ENCODE measurements at places on chromosomes 11 and 22.

GRCh38 chr22:31615491-31615860, 46.5 kb downstream of the PISD start:
- DNase-seq: no peak

DNA sequence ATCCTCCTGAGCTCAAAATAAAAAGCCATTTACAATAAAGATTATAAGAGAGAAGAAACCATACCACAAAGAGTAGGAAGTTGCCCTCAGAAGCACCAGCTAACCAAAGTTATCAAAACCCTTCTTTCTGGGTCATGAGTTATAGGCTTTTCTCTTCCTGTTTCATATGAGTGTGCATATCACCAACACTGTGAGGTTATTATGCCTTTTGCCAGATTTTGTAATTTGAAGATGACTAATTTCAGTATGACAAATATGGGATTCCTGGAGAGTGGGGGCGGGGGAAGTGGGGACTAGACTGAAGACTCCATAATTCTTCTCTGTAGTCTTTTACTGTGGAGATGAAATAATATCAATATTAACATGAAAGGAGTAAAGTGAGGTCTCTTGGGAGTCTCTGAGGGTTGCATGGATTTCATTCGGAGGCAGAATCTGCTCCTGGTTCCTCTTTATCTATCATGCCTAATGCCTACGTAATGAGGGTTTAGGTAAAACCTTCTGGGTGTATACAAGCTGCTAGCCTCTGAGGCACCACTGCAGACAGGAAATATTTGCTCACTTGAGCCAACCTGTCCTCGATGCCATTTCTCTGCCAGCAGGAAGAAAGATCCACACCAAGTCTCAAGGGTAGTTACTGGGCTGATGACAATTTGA, 2.1 kb downstream of the LPXN start:
- DNase-seq: peak; percentile 78

GRCh38 chr11:3808861-3809623, 682 bp downstream of the PGAP2 start:
- peak; percentile 43 for DNase-seq

DNA sequence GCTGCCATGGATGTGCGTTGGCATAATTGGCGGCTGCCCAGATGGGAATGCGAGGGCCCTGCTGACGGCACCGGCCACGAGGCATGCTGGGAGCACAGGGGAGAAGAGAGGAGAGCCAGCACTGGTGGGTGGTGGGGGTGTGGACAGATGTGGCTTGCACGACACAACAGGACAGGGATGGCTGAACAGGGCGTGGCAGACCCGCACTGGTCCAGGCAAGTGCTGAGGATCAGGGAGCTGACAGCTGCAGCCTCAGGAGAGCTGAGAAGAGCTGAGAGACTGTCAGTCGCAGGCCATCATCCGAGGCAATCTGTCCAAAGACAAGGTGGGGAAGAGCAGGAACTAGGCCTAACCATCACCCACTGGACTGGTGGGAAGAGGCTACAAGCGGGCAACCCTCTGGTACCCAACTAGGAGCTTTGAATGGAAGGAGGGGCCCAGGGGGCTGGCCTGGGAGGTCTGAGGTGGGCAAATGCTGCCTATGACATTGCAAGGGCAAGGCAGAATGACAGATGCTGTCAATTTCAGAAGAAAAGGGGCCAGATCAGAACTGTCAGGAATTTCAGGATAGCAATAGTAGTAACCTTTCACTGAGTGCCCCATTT, 2.4 kb downstream of the GNB1L start:
- DNase-seq: no peak

DNA sequence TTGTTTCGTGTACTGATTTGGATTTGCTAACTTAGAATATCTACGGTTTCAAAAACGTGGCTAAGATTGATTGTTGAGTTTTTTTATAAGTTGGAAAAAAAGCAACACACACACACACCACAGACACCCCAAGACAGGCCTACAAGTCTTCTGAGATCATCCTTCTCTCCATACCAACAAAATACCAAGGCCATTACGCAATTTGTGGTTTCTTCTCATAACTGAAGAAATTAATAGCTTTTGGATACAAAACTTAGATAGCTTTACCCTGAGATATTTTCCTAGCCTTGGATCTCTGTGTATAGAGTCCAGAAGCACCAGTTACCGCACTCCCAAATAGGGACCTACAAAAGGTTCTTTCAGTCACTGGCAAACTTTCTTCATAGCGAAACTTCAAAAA, 113.6 kb downstream of the SIK3 start:
- no peak for DNase-seq

DNA sequence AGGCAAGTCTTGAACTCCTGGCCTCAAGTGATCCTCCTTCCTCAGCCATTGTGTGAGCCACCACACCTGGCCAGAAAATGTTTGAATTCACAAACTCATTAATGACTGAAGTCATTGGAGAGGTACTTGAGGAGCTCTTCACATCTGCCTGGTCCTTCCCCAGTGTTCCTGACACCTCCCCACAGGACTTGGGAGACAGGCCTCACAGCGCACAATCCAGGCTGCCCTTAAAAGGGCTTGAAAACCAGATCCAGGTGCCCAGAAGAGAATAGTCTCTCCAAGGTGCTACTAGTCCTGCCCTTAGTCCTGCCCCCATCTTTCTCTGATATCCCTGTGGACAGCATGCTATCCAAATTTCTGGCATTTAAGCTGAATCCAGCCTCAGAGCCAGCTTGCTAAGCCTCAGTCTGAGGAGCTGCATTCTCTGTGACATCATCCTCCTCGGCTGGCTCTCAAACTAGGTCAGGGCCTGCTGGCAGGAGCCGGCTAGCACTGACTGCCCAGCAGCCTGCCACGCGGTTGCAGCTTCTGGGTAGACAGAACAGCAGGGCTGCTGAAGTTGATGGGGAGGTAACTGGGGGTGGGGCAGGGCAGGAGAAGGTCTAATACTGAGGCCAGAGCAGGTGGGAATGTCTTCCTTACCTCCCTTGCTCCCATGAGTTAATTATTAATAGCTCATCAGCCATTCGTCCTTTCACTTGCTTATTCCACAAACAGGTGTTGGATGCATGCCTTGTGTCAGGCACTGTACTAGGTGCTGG, 35.3 kb upstream of the NECTIN1 start:
- DNase-seq: no peak

- no peak for DNase-seq
Measured at GRCh38 chr11:16773981-16774935, 35.8 kb downstream of the C11orf58 start.

GRCh38 chr22:21082248-21082647, 36.5 kb downstream of the LRRC74B start:
- no peak for DNase-seq

- DNase-seq: no peak
Measured at GRCh38 chr22:27834364-27835185, 33.0 kb upstream of the MN1 start.

DNA sequence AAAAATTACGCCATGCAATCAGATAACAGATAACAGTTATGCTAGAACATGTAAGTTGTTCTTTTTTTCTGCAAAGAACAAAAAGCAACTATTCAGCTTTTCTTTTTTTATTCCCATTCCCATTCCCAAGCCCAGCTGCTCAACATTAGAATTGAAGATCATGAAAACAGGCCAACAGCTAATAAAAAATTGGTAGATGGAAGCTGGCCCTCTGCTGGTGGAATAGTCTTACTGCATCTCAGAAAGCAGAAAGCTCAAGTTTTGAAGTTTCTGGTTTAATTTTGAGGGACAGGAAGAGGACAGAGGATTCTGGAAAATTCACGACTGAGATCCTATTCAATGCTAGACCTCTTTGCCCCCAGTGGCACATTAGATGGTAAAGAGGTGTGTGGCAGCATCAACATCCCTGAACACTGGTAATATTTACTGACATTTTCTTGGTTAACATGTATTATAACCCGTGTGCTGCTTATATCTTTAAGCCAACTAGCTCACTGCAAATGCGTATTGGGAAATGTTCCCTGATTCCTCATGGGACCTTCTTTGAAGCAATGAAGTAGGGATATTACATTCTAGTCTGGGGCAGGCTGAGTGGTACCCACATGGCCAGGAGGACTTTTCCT, 591.2 kb downstream of the OPCML start:
- no peak for DNase-seq

DNA sequence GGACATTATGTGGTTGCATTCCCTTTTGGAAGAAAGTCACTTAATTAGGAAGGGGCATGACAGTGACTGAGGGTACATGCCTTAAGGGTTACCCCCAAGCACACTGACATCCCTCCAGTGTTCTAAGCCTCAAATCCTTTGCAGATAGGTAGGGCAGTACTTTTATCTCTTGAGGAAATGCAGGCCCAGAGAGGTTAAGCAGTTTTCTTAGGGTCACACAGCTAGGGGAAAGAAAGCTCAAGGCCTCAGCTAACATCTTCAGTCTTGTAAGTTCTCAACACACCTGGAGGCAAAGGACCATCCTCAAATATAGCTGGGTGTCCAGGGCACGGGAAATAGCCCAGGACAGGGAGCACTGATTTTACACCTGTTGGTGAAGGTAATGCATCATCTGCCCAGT, 31.6 kb downstream of the KIAA1671 start:
- DNase-seq: no peak

DNA sequence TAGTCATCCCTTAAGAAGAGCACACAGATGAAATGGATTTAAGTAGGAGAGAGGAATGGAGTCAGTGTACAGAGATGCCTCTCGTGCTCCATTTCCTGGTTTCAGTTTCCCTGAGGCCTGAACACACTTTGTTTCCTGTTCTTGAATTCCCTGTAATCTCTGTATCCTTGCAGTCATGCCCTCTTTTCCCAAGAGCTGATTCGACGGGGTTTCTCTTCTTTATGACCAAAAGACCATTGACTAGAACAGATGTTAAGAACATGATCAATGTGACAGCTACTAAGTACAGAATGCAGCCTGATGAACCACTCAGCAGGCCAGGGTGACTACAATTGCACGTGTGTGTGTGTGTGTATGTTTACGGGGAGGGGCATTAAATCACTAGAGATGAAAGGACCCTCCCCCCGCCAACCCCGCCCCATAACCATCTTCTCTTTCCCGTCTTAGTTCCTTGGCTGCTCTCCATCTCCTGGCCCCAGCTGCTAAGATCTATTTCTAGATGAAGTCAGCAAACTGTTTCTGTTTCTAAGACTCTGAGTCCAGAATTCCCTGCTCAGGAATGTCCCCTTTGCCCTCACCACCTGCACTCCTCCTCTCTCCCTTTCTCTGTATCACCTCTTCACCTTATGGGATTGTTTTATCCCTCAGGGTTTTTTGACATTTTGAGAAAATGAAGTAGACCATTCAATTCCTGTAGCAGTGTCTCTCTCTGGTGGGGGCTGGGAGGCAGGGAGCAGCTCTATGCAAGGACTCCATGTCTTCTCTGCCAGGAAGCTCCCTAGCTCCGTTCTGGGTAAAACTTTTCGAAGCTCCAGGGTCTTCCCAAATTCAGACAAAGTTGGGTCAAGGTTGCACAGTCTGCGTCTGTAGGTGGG, 26.0 kb downstream of the SLC22A6 start:
- no peak for DNase-seq

DNA sequence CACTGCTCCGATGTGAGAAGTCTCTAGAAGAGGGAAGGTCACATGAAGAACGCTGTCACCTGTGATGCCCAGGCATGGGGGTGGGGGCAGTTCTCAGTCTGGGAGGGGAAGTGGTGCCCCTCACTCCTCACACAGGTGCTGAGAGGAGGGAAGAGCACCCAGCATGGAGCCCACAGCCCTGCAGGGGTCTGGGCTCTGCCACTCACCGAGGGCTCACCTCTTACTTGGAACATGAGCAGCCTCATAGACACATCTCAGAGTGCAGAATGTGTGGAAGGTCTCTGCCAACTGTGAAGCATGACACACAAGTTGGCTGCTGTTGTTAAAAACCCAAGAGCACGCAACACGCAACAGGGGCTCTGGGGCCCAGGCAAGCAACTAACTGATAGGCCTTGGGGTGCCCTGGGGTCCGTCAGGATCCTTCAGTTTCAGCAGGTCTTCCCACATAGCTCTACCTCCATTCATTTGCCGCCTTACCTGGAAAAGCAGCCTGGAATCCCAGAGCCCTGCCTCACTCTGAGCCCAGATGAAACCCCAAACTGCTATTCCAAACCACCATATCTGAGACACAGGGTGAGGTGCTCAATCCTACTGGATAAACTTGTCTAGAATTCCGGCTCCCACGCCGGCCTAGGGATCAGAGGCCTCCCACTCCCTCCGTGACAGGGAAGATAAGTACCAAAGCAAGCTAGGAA, 17.5 kb upstream of the TMPRSS4 start:
- DNase-seq: no peak

- DNase-seq: no peak
Measured at GRCh38 chr11:94790661-94791180, 22.6 kb downstream of the AMOTL1 start.

- DNase-seq: peak; percentile 78
Measured at GRCh38 chr11:3642071-3642951, 519 bp upstream of the ART5 start.

- DNase-seq: no peak
Measured at GRCh38 chr11:12889243-12889642, 119.9 kb upstream of the RASSF10 start.

- DNase-seq: no peak
Measured at GRCh38 chr11:34444428-34444827, 5.7 kb downstream of the CAT start.

DNA sequence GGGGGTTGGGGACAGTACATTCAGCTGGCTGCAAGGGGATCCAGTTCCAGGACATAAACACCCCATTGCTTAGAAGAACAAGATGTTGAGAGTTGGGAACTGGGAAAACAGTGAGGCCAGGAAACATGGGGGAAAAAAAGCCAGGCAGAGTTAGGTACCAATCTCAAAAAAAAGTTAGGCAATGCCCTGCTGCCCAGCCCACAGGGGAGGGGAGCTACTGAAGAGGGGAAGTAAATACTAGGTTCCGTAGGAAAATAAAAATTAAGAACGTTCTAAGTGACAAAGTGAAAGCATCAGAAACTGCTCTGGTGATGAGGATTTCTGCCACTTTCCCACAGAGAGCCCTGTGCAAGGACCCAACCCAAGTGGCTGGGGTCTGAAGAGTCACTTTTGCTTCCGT, 12.0 kb downstream of the SPTBN2 start:
- no peak for DNase-seq

DNA sequence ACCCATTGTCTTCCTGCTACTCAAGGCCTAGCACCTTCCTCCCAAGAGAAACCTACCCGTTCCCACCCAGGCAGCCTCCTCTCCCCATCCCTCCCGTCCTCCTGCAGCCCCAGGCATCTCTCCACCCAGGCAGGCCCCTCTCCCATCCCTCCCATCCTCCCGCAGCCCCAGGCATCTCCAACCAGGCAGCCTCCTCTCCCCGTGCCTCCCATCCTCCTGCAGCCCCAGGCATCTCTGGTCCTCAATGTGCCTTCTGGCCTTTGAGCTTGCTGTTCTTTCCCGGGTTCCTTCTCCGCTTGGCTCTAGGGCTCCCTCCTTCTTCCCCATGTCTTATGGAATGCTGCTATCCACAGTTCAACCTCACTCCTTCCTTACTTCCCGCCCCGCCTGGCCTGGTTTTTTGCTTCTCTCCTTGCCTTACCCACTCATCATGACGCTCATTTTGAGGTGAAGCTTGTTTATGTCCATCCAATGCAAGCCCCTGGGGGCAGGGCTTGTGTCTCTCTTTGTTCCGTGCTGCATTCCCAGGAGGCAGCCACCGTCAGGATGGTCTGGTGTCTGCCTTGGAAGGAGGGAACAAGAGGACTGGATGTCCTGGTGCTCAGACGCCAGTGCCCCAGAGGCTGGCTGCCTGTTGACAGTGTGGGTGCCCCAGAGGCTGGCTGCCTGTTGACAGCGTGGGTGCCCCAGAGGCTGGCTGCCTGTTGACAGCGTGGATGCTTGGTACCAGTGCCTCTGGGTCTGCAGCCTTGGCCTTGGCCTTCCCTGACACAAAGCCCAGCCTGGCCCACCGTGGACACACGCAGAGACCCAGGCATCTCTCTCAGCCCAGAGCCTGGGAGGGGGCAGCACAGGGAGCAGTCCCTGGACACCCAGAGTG, 815.7 kb downstream of the BRD1 start:
- DNase-seq: no peak

GRCh38 chr11:134036492-134037045, 32.3 kb upstream of the JAM3 start:
- DNase-seq: peak; percentile 32
